ENCODE measurements at places on chromosomes 2 and 18. TPM values are rescaled to one million over a fixed set of nuclear protein-coding genes. Genes with fewer than 3 reads are reported as not detected.

Gene RGPD4
- total RNA-seq, result not detected

Gene CROCC2
- not detected for total RNA-seq

- no peak for DNase-seq
- H3K4me1 ChIP-seq, result no peaks in the 10 kb centered on the region
- H3K36me3 ChIP-seq, result peaks cover 3% of the 10 kb centered on the region
- H3K27me3 ChIP-seq, result no peaks in the 10 kb centered on the region
Observed at GRCh38 chr18:37199741-37200140, 365.9 kb downstream of the CELF4 start.

DNA sequence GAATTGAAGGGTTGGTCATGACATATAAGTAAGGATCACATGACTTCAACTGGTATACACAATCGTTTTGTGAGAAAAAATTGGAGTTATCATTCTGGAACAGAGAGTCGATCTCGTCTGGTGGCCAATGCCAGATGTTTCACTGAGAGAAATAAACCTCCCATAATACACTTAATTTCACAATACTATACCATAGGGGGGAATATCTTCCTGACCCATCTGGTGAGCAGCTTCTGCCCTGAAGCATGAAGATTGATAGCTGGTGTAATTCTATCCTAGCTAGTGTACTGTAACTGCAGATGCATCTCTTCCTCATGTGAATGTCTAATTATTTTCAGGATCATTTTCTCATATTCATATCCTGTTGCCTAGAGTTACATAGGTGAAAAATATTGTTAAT lies 15.7 kb upstream of the CDH7 start:
- no peak overlapping the region for H3K4me3 ChIP-seq
- no peaks in the 10 kb centered on the region for H3K4me1 ChIP-seq
- no peaks in the 10 kb centered on the region for H3K36me3 ChIP-seq
- no peak for DNase-seq
- no peak overlapping the region for H3K27ac ChIP-seq

DNA sequence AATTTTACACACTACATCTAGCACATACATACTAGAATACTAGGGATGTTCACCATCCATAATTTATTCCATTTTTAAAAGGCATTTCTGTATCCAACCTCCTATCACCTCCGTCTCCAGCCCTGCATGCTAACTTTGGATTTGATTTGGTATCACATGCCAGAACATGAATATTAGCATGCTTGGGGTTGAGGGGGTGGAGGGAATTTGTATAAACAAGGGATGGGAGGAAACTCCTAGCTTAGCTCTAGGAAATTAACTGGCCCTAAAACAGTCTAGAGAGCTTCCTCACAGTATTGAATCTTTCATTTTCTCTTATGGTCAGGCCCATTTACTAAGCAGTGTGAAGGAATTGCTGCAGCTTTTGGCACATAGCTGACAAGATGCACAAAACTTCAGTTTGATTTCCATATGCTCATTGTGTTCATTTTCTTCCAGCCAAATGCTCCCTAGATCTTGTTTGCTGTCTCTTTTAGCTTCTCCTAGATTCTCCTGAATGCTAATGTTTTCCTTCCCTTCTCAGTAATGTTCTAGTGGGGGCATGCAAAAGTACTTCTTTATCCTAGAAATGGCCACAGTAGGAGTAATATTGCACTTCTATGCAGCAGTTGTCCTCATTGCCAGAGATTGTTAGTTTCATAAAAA lies 135.2 kb downstream of the VWC2L start:
- H3K4me3 ChIP-seq, result no peak overlapping the region
- no peak for DNase-seq
- peaks cover 2% of the 10 kb centered on the region for H3K27me3 ChIP-seq
- H3K4me1 ChIP-seq, result no peaks in the 10 kb centered on the region
- no peak overlapping the region for H3K27ac ChIP-seq

DNA sequence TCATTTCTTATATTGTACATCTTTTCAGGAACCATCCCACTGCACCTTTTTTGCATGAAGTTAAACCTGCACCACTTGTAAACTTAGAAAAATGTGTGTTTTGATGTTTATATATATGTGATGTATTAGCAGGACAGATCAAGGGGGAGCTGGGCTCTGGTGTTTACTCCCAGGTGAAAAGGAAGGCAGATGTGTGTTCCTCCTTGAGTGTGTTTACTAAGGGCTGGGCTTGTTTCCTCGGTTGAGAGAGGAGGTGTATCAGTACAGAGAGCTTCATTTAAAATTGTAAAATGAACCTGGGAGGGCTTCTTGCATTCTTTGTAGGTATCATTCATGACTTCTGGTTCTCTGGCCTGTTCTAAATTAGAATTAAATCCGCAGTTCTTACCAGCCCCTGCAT lies 14.8 kb downstream of the LPIN1 start:
- peaks cover 58% of the 10 kb centered on the region for H3K36me3 ChIP-seq
- no peaks in the 10 kb centered on the region for H3K27me3 ChIP-seq

Data from activated CD8-positive, alpha-beta T cell treated with anti-CD3 and anti-CD28 coated beads, Interleukin-2, amount 10 ng/mL, durations not matched to agents 7 days and 5 days (primary cell).